Femur (tissue), 1 donor: ENCODE measurements at places on chromosomes 16 and 17.
A peak's percentile ranks its signal among the peaks of the same experiment; 100 is the strongest.

GRCh38 chr16:30472328-30472942 is at the start of gene ITGAL:
Gene ITGAL (plus strand): TSS chr16:30472742. CDS start chr16:30472838, 96 bp downstream.
- peak; percentile 43 for DNase-seq

- DNase-seq, result no peak
Observed at GRCh38 chr17:40219594-40220338, 662 bp downstream of the WIPF2 start.

DNA sequence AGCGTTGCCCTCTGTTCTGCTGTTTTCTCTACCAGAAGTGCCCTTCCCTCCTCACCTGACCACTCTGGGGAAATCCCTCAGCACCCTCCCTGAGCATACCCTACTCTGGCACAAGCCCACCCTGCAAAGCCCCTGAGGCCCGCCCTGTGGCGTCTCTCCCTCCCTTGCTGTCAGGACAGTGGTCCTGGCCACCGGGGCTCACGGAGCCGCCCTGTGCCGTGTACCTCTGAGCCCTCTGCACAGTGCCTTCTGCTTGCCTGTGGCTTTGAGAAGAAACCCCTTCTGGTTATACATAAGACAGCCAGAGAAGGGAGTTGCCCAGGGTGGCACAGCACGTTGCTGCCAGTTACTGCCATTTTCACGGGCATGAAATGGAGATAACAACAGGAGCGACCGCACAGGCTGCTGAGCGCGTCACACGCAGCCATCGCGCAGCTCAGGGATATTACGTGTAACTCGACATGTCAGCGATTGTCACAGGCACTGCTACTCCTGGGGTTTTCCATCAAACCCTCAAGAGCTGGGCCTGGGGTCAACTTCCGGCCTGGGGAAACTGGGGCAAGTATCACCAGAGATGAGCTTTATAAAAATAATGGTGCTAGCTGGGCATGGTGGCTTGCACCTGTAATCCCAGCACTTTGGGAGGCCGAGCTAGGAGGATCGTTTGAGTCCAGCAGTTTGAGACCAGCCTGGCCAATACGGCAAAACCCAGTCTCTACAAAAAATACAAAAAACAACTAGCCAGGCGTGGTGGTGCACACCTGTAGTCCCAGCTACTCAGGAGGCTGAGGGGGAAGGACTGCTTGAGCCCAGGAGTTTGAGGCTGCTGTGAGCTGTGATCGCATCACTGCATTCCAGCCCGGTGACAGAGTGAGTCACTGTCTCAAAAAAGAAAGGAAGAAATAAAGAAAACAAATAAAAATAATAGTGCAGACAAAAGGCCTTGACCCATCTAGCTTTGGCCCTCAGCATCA is 14.8 kb downstream of the SCGB1C2 start:
- no peak for DNase-seq

DNA sequence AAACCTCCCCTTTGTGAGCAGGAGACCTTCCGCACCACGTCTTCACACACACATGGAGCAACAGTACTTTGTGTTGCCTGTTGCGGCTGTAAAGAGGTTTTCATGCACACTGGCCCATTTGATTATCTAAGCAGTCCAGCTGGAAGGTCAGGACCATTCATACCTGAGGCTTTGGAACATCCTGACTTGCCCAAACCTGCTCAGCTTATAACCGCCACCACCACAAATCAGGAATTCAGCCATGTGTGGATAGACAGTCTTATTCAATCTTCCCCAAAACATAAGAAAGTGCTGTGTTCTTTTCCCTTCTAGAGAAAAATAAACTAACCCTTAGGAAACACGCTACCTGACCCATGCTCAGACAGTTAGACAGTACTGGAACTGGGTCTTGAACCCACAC is 81.6 kb upstream of the XYLT1 start:
- no peak for DNase-seq

GRCh38 chr17:1753767-1754429 is 8.0 kb upstream of the SERPINF1 start:
- DNase-seq, result no peak

DNA sequence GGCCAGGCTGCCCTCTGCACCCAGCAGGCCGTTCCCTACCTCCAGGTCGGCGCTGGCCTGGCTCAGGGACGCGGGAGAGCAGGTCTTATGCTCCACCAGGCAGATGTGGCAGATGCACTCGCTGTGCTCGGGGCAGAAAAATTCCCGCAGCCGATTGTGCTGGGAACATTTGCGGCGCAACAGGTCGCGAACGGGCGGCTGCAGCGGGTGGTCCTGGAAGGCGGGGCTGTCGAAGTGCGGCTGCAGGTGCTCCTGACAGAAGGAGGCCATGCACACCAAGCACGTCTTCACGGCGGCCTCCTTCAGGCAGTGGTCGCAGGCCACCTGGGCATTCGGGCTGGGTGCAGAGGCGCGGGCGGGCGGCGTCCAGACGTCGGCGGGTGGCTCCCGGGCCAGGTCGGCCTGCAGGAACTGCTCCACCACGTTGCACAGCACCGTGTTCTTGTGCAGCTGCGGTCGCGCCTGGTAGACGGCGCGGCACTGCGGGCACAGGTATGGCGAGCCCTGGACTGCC is 439 bp downstream of the TRIM25 start:
- no peak for DNase-seq

GRCh38 chr16:58194790-58195189 is 3.1 kb downstream of the CSNK2A2 start:
- DNase-seq, result no peak

DNA sequence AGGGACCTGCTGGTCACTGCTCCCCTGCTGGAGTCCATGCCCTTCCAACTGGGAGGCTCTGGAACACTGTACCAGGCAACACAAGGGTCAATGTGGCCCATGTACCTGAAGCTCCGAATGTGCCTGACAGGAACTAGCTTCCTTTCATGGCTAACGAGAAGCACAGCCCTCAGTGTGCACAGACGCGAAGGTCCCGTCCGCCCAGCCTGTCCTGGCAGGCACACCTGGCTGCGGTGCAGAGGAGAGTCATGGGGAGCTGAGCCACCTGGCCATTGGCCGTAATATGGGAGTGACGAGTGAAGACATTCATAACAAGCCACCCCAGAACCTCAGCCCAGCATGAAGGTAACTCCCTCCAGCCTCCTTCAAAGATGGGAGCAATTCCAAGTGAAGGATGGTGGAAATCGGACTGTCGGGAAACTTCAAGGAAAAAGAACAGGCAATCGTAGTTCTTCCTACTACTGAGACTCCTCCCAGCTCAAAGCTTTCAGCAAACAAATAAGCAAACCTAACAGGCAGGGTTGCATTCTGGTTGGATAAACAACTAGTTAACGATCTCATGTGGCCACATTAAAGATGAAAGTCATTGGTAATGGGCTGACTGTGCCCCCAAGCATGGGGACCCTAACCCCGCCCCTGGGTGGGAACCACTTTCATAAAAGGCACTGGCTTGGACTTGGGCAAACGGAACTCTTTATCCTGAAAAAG is 13.2 kb downstream of the TMEM11 start:
- peak; percentile 15 for DNase-seq

- DNase-seq, result peak; percentile 21
Observed at GRCh38 chr17:82063424-82064415, 1.9 kb downstream of the DUS1L start.

DNA sequence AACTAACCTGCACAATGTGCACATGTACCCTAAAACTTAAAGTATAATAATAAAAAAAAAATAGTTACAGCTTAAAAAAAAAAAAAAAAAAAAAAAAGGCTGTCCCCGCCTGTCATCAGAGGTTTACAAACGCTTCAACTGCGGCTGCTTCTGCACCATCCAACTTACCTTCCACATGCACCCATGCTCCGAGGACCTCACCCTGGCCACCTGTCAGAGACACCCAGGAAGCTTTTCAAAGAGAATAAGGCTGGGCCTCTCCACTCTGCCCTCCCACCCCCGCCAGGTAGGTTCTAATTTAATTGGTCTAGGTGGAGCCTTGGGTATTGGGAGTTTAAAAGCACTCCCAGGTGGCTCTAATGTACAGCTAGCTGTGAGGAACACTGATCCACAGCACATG is 64.9 kb downstream of the COPRS start:
- DNase-seq, result no peak
